Vagina (tissue), 2 donors: ENCODE measurements at places on chromosomes 6 and 20. TPM values are rescaled to one million over a fixed set of nuclear protein-coding genes. Genes with fewer than 3 reads are reported as not detected.

DNA sequence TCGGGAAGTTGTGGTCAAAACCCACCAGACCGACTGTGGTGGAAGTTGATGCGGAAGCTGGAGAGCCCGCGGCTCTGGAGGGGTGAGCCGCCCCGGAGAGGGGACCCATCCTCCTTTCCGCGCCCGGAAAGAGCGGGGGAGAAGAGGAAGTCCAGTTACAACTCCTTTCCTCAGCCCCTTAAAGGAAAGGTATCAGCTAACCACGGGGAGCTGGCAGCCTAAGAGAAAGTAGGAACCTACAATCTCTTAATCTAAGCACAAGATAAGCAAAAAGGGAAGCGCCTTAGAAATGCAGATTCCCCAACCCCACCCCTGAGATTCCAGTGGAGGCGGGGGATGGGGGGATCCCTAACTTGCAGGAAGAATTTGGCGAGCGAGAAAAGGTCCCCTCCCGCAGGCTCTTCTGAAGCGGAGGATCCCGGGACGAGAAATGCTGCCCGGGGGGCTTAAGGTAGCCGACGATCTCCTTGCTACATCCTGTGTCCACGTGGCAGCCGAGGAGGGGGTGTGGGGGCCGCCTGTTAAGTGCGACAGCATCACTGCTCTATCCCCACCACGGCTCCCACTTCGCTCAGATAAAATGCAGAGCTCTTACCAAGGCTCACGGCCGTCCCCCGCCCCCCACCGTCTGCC lies 87.5 kb downstream of the ZFP64 start:
- peaks cover 6% of the 10 kb centered on the region for H3K27me3 ChIP-seq
- H3K36me3 ChIP-seq, result no peaks in the 10 kb centered on the region
- peak overlapping the region; percentile 31 for H3K4me3 ChIP-seq
- no peak for DNase-seq

DNA sequence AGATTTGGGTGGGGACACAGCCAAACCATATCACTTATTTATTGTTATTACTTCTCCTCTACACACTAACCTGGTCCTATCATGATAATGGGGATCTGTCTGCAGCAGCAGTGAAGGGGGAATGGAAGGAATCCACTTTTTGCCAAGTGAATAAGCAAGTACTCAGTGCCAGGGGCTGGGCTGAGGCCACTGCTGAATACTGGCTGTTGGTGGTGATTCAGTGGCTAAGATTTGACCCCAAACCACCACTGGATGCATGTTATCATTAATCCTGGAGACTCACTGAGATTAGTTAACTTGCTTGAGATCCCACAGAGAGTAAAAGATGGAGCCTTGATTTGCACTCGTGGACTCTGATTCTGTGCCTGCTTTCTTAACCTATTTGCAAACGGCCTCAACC lies 127.7 kb downstream of the TSHZ2 start:
- H3K27me3 ChIP-seq, result no peaks in the 10 kb centered on the region
- H3K36me3 ChIP-seq, result no peaks in the 10 kb centered on the region
- no peak overlapping the region for H3K27ac ChIP-seq

DNA sequence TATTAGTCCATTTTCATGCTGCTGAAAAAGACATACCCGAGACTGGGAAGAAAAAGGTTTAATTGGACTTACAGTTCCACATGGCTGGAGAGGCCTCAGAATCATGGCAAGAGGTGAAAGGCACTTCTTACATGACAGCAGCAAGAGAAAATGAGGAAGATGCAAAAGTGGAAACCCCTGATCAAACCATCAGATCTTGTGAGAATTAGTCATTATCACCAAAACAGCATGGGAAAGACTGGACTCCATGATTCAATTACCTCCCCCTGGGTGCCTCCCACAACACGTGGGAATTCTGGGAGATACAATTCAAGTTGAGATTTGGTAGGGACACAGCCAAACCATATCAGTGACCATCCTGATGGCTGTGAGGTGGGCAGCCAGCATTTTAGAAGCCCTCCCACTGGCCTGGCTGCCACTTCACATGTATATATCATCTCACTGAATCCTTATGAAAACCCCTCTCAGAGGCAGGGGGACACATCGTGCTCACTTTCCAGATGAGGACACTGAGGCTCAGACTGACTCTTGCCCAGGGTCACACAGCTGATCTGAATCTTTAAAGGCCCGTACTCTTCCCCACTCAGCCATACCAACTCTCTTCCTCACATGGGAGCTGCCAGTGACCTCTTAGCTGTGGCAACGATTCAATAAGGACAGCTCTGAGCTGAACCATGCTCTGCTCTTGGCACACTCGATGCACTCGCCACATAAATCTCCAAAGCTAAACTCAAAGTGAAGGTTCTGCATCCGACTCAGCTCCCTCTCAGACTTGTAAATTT lies 25.7 kb downstream of the BMP7 start:
- H3K4me1 ChIP-seq, result peaks cover 37% of the 10 kb centered on the region
- no peak overlapping the region for H3K4me3 ChIP-seq
- no peak overlapping the region for H3K27ac ChIP-seq
- no peaks in the 10 kb centered on the region for H3K36me3 ChIP-seq
- H3K27me3 ChIP-seq, result no peaks in the 10 kb centered on the region
- no peak for DNase-seq

GRCh38 chr6:45289751-45290514 lies 38.2 kb upstream of the RUNX2 start:
- no peaks in the 10 kb centered on the region for H3K36me3 ChIP-seq
- no peak overlapping the region for H3K27ac ChIP-seq
- no peak for DNase-seq

GRCh38 chr20:527571-527886 lies 16.1 kb downstream of the CSNK2A1 start:
- peaks cover 37% of the 10 kb centered on the region for H3K4me1 ChIP-seq
- H3K36me3 ChIP-seq, result no peaks in the 10 kb centered on the region
- no peak overlapping the region for H3K4me3 ChIP-seq
- no peaks in the 10 kb centered on the region for H3K27me3 ChIP-seq

DNA sequence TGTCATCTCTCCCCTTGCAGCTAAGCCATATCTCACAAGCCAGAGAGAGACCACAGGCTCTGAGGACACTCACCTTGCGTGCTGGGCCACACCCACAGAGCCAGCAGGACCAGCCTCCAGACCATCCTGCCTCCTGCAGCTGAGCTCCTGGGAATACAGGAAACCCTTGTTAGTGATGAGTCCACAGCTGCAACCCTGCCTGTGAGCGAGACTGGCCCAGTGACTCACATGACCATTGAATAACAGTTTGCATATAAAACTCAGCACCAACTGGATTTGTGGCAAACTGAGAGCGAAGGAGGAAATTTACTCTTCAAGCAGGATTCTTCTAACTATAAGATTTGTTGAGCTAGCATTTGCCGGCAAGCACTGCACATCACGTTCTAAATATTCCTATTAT lies 3.0 kb downstream of the THBS2 start:
- no peaks in the 10 kb centered on the region for H3K27me3 ChIP-seq
- peaks cover 43% of the 10 kb centered on the region for H3K4me1 ChIP-seq
- no peaks in the 10 kb centered on the region for H3K36me3 ChIP-seq
- H3K27ac ChIP-seq, result peak overlapping the region; percentile 87
- peak overlapping the region; percentile 52 for H3K4me3 ChIP-seq

DNA sequence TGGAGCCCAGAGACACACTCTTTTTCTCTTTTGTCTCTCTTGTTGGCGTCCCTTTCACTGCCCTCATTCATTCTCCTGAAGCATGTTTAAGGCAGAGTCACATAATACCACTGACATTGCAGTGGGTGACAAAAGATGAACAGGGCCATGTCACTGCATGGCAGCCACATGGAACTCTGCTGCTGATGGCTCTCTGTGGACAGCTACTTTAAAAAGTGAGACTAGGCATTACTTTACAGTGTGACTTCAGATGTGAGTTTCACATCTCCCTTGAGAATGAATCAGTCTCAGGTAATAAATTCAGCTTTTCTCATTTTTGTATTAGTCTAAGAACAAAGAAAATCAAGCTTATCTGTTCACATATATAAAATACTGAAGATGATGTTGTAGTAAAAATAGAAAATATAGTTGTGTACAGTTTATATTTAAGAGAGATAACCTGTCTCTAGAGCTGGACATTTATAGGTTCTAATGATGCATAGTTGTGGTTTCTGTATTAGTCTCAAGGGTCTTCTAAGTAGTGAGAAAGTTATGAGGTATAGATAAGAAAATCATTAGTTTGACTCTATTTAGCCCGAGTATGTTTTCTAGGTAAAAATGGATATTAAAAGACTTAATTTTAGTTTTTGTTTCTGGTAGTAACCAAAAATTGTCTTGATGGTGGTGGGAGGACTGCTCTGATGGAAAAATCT lies 6.1 kb downstream of the MRS2 start:
- no peaks in the 10 kb centered on the region for H3K27me3 ChIP-seq
- no peaks in the 10 kb centered on the region for H3K36me3 ChIP-seq
- H3K4me3 ChIP-seq, result no peak overlapping the region
- H3K4me1 ChIP-seq, result peaks cover 8% of the 10 kb centered on the region
- no peak for DNase-seq

GRCh38 chr6:129790785-129791184 lies 70.3 kb downstream of the TMEM244 start:
- H3K27ac ChIP-seq, result no peak overlapping the region
- no peaks in the 10 kb centered on the region for H3K27me3 ChIP-seq
- no peak overlapping the region for H3K4me3 ChIP-seq
- no peaks in the 10 kb centered on the region for H3K4me1 ChIP-seq
- no peak for DNase-seq

DNA sequence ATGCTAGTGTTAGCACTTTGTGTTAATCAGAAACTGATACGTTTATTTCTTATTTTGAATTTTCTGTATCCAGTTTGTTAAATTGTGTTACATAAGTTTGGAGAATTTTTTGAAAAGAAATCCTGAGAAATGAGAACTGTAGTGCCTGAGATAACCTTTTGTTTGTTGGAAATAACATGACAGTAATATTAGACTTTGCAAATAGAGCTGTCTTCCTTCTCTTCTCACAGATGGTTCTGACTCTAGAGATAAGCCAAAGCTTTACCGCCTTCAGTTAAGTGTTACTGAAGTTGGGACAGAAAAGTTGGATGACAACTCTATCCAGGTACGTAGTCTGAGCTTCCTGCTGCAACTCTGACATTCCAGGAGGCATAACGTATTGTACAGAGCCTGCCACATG lies 69.9 kb downstream of the AFDN start:
- no peak overlapping the region for H3K27ac ChIP-seq
- no peak for DNase-seq
- H3K27me3 ChIP-seq, result no peaks in the 10 kb centered on the region
- no peaks in the 10 kb centered on the region for H3K4me1 ChIP-seq
- H3K36me3 ChIP-seq, result peaks cover 4% of the 10 kb centered on the region

Gene MLN
- total RNA-seq, result not detected

Gene CD40
- total RNA-seq, result 24.6 TPM

Gene MACROD2
- total RNA-seq, result 12.5 TPM

Gene OR2B3
- total RNA-seq, result not detected
